ENCODE measurements at places on chromosomes 1 and 21. TPM values are rescaled to one million over a fixed set of nuclear protein-coding genes. Genes with fewer than 3 reads are reported as not detected.
A peak's percentile ranks its signal among the peaks of the same experiment; 100 is the strongest.

DNA sequence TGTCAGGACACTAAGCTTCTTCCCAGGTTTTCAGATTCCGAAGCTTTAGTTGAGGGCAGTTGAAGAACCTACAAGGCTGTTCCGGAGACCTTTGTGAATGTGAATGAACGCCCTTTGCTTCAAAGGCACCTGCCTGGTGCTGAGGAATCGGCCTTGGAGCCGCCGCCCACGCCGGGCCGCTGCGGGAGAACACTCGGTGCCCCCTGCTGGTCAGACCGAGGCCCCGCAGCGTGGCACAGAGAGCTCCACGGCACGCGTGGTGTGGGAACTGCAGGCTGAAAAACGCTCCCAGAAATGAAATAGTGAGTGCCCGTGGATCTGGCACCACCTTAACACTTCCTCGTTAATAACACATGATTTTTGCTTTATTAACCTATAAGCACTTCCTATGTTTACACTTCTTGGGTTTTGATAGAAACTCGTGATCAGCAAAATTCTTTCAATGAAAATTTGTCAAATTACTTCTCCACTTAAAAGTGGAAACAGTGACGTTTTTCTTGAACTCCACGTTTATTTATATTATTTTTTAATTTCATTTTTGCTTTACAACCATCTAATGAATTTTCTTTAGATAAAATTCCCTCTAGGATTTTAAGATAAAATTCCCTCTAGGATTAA, 460.6 kb downstream of the DSCAM start:
- DNase-seq = peak; percentile 43

- DNase-seq = no peak
These were observed 53.7 kb upstream of the TMPRSS2 start for GRCh38 chr21:41561701-41562100.

- no peak for DNase-seq
These were observed 59.9 kb downstream of the ADSS2 start for GRCh38 chr1:244391761-244392160.

DNA sequence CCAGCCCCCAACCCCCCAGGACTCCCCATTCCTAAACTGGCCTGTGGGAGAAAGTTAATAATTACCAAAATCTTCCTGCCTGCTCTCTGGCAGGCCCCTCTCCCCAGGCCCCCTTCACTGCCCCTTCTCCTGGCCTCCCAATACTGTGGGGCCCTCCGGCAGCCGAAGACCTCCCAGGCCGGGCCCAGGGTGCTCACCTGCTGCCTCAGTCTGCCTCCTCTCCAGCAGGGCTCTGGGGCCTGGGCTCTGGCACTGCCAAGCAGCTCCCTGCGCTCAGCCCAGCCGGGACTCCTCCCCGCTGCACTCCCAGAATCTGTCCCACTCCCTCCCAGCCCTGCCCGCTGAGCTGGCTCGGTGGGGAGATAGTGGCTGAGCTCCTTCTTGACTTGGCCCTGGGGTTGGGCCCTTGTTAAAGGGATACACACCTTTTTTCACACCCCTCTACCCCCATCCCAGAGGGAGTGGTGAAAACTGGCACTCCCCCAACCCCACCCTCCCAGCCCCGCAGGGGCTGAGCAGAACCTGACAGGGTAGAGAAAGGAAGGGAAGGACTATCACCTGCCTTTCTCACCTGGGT, at the start of gene S100A16:
Gene S100A16, minus strand, starts transcription at position 383 of the 577 bp plus-strand sequence. CDS start 4,986 bp downstream, outside the sequence.
- DNase-seq = peak; percentile 78

- DNase-seq = no peak
These were observed 93.0 kb downstream of the CLIC6 start for GRCh38 chr21:34761758-34762330.

GRCh38 chr1:54163573-54163972, 10.8 kb upstream of the CDCP2 start:
- no peak for DNase-seq

DNA sequence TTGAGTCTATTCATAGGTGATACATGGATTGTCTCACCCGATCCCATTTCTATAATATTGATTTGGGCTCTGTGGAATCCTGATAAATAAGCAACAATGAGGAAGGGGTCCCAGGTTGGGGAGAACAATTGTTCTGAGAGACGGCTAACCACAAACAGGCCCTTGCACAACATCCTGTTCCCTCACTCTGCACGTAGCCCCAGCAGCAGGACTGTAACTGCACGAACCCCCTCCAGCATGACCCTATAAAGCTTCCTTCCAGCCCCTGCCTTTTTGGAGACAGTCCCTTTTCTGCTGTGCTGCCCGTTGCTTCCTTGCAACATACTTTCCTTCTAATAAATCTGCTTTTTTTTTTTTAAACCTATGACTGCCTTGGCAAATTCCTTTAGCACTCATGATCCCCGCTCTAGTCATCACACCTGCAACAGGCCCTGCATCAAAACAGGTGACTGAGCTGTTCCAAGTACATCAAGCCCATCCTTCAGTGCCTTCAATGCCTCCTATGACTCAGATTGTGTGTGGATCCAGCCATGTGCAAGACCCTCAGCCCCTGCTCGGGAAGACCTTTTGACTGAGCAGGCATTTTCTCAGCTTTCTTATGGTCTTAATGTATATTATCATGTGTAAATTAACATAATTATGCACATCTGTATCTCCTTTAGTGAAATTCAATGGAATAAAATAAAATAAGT, 63.7 kb upstream of the B3GALNT2 start:
- peak; percentile 3 for DNase-seq

GRCh38 chr1:225987491-225988316, 11.4 kb downstream of the SDE2 start:
- DNase-seq = peak; percentile 60

GRCh38 chr1:157955221-157955620, 38.2 kb upstream of the KIRREL1 start:
- no peak for DNase-seq

DNA sequence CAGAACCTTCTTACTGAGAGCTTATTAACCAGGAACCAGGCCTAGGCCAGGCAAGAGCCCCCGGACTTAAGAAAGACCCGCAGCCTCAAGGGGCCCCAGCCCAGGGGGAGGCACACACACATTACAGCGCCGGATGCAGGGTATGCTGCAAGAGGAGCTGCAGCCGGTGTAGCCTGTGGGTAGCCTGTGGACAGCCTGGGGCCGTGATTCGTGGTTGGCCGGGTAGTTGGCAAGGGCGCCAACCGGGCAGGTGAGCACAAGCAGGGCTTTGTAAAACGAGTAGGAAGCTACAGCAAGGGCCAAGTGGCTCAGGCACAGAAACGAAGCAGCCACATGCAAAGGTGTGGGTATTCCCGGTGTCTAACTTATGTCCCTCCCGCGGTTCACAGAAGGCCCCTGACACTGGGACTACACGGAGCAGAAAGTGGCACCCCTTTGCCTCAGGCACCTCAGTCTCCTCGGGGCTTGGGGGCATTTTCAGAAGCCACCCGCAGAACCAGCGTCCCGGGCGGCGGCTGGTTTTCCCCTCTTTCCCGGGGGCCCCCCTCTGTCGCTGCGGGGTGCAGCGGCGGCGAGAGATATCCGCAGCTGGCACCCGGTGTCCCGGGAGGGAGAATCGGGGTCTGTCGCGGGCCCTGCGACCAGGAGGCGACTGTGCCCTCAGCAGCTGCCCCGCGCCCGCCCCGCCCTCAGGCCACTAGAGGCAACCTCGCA, 40.8 kb downstream of the KIAA1614 start:
- DNase-seq = no peak

DNA sequence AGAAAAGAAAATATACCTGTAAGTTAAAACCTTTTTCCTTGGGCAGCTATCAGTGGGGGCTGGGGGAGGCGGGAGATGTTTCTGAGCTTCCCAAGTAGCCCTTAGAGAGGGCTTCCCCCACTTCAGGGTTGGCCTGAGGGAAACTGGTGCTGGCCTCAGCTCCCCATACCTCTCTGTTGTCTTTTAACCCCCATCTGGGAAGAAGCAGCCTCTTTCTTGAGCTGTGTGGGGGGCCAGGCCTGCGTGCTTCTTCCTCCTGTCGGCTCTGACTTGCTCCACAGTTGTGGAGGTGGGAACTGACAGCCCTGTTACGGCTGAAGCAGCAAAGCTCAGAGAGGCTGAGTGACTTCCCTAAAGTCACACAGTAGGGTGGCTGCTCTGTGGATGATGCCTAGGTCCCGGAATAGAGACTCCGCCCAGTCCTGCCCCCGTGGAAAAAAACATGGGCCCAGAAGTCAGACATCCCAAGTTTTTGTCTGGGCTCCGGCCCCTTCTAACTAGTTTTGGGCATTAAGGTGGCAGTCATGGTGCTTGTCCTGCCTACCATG, 55.2 kb downstream of the ATP5PO start:
- DNase-seq = no peak

DNA sequence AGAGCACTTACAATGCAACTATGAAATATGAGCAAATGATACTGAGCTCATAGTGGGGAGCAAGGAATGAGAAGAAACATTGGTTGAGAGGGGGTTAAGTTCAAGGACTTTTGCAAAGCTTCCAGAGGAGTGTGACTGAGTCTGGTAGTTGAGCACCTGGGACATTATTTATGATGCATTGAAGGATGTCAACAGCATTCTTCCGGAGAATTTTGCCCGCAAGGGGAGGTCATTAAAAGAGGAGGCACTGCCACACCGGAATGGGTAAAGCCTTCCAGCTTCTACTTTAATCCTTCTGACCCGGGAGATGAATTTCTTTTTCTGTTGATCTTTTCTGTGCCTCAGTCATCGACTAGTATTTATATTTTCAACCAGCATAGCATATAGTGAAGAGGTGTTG, 208.4 kb upstream of the CAMK1G start:
- no peak for DNase-seq

- no peak for DNase-seq
These were observed 213.7 kb upstream of the HOOK1 start for GRCh38 chr1:59601041-59601441.

- no peak for DNase-seq
These were observed 19.9 kb downstream of the NIBAN1 start for GRCh38 chr1:184954232-184954995.

- no peak for DNase-seq
These were observed 174.6 kb downstream of the TRIM33 start for GRCh38 chr1:114336360-114336759.

DNA sequence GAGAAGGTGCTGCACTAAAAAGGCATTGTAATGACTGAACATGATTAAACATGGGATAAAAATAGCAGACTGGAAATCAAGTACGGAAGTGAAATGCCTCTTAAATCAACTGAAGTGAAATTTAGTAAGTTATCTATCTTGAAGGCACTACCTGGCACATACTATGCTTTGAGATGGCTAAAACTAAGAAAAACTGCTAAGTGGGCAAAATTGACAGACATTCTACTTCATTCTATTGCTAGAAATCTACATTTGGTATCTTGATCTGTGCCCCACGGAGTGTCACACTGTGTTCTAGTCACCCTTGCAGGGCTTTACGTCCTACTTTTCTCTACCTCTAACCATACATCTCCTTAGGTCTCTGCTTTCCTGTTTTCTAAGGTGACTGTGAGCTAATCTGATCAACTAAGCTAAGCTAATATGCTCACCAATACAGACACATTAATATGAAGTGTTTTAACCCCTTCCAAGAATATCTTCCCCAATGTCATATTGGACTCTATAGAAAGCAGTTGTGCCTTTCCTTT, 4.1 kb downstream of the PDC start:
- no peak for DNase-seq

- no peak for DNase-seq
These were observed 222.0 kb upstream of the RAB4A start for GRCh38 chr1:229048896-229049295.

DNA sequence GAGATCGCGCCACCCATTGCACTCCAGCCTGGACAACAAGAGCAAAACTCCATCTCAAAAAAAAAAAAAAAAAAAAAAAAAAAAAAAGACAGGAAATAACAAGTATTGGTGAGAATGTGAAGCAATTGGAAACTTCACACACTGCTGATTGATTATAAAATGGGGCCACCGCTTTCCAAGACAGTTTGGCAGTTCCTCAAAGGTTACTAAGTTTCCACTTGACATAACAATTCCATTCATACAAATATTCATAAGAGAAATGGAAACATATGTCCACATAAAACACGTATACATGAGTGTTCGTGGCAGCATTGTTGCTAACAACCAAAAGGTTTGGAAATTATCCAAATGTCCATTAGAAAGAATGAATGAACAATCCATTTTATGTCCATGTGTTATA, 26.3 kb downstream of the USP24 start:
- DNase-seq = peak; percentile 21

- peak; percentile 60 for DNase-seq
These were observed 325.6 kb downstream of the NEGR1 start for GRCh38 chr1:71956613-71957285.

GRCh38 chr1:174990382-174990999, 9.3 kb upstream of the CACYBP start:
- peak; percentile 91 for DNase-seq

GRCh38 chr1:85894651-85895050, 186.4 kb upstream of the ZNHIT6 start:
- peak; percentile 77 for DNase-seq

HSD3B2 gene
- polyA plus RNA-seq = 0.14 TPM

TNFRSF9 gene
- 0.09 TPM for polyA plus RNA-seq

LCE3E gene
- not detected for polyA plus RNA-seq

USP25 gene
- 32.8 TPM for polyA plus RNA-seq

CFAP74 gene
- polyA plus RNA-seq = 0.11 TPM

GSTM1 gene
- polyA plus RNA-seq = 0.81 TPM

ALPL gene
- 3.4 TPM for polyA plus RNA-seq

C2CD2 gene
- 8.4 TPM for polyA plus RNA-seq

LCE1C gene
- not detected for polyA plus RNA-seq

Data from muscle of leg (tissue), 16 donors.